ENCODE measurements at places on chromosomes 1 and 21.

GRCh38 chr1:224333939-224334786, 4.2 kb upstream of the NVL start:
- DNase-seq = no peak

GRCh38 chr1:17979815-17980214, 127.8 kb upstream of the IGSF21 start:
- DNase-seq = no peak

GRCh38 chr1:3087049-3087448, 18.0 kb downstream of the PRDM16 start:
- DNase-seq = no peak

GRCh38 chr1:80047791-80048190, 1041.3 kb upstream of the ADGRL4 start:
- peak; percentile 43 for DNase-seq

- DNase-seq = no peak
Measured at GRCh38 chr1:109877317-109877771, 33.3 kb upstream of the CSF1 start.

GRCh38 chr21:44994047-44994694, 54.3 kb downstream of the SLX9 start:
- DNase-seq = no peak
